Kidney capillary endothelial cell (primary cell): ENCODE measurements at places on chromosomes 7 and 10.

DNA sequence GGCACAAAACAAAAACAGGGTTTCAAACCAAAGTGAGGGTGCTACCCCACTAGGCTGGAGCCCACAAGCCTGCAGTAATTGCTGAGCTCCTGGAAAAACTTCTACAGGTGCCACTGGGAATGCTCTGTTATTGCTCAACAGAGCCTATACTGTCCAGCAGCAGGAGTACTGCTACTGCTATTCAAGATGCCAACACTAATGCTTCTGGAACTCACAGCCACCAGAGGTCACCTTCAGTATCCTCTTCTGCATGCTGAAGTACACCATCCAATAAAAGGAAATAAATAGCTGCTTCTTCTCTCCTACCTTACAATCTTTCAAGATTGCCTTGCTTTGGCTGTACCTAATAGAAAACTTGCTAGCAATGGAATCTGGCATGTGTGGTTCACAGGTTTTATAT is 222.0 kb downstream of the LRRN3 start:
- no peak for DNase-seq

GRCh38 chr10:22618078-22618785 is 96.1 kb downstream of the PIP4K2A start:
- DNase-seq, result no peak

- DNase-seq, result no peak
Observed at GRCh38 chr10:46317889-46318288, 31.1 kb downstream of the ANTXRL start.

GRCh38 chr10:61548364-61548763 is 95.2 kb upstream of the TMEM26 start:
- no peak for DNase-seq

DNA sequence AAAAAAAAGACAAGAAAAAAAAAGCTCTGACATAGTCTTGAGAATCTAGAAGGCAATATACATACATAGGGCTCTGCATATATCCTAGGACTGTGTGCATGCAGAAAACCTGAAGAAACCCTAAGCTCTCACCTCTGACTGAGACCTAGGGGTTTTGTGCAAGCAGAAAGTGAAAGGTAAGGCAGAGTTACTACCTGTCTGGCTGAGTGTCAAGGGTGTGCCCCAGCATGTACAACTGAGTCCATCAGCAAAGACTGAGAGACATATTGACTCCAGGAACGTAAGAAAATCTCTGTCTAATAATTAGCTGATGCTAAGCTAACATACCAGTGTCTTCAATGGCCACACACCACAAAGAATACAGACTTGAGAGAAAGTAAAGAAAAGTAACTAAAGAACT is 16.3 kb upstream of the HNRNPH3 start:
- no peak for DNase-seq

GRCh38 chr7:33719059-33719581 is 186.2 kb upstream of the BMPER start:
- no peak for DNase-seq
